ENCODE measurements at places on chromosomes 3 and 15. TPM values are rescaled to one million over a fixed set of nuclear protein-coding genes. Genes with fewer than 3 reads are reported as not detected.

GRCh38 chr15:74889390-74889882 is 406 bp upstream of the MPI start:
- peak; percentile 63 for DNase-seq

The PDZRN3 gene
- 147 TPM for total RNA-seq

DNA sequence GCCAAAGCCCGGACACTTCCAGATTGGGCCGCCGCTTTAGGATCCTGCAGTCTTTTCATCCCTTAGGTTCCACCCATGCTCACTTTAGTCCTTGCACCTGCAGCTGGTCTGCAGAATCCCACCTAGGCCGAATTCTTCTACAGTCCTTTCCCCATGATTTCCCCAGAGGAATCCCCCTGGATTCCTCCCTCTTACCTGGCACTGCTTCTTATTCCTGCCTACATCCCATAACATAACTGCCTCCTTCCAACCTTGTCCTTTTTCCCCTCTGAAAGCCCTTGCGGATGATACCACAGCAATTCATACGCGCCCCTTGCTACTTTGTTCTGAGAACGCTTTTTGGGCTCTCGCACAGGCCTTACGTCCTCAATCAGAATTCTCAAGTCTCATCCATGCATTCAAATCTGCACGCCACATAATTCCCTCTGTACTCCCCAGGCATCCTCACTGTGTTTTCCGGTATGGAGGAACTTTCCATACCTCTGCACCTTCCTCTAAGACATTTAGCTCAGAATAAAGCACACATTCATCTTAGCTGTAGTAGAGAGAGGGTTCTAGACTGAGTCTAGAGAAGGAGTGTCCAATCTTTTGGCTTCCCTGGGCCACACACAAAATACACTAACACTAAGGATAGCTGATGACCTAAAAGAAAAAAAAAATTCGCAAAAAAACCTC is 619 bp downstream of the EIF2AK4 start:
- no peak for DNase-seq

The KIF7 gene
- 2.2 TPM for total RNA-seq

GRCh38 chr15:26621816-26622215 is 151.1 kb downstream of the GABRB3 start:
- no peak for DNase-seq

DNA sequence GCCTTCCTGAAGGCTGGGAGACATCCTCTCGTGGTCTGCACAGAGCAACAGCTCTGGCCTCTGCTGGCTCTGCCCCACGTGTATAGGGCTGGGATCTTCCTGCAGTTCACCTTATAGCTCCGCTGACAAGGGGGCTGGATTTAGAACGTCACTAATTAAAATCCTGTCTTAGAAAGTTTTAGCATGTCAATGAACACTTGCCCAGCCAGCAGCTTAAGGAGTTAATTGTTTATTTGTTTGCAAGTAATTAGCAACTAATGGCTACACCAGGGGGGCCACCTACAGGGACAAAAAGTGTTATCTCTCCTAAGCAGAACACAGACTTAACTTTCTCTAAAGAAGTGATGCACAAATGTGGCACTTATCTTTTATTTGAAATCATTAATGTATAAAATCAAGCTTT is at the start of gene HESX1:
Gene HESX1 (minus strand): TSS at position 84 of the 403 bp plus-strand sequence. CDS start 60 bp downstream, at position 24.
- no peak for DNase-seq

GRCh38 chr3:130509008-130509407 is 8.0 kb upstream of the COL6A6 start:
- peak; percentile 78 for DNase-seq

The FBXL2 gene
- total RNA-seq = 2.1 TPM

GRCh38 chr3:3189961-3190360 is 10.5 kb upstream of the CRBN start:
- no peak for DNase-seq

DNA sequence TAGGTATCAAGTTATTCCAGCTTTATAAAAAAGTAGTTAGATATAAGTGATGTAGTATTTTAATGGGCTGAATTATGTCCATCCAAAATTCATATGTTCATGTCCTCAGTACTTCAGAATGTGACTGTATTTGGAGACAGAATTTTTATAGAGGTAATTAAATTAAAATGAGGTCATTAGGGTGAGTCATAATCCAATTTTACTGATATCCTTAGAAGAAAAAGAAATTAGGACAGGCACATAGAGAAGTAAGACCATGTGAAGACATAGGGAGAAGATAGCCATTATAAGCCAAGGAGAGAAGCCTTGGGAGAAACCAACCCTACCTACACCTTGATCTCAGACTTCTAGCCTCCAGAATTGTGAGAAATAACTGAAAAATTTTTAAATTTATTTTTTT is 30.3 kb downstream of the RAP2B start:
- no peak for DNase-seq
